ENCODE measurements at places on chromosomes 5 and 9. TPM values are rescaled to one million over a fixed set of nuclear protein-coding genes. Genes with fewer than 3 reads are reported as not detected.

DNA sequence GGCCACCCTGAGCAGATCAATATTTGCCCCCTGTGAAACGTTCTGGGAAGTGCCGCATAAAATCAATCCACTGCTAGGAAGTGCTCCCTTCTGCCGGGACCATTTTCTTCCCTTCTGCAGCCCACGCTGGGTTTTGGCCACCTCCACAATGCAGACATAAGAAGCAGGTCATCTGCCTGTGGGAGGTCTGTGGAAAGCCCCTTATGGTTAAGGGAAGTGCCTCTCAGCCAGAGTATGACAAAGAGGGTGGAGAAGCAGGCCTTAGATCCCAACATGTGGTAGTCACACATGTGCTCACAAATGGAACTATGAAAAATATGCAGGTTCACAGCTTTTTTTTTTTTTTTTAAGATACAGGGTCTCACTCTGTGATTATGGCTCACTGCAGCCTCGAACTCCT is 82.8 kb downstream of the SLC1A3 start:
- no peak for DNase-seq

GRCh38 chr9:93254061-93254481 is 70.1 kb downstream of the WNK2 start:
- no peak for DNase-seq

DNA sequence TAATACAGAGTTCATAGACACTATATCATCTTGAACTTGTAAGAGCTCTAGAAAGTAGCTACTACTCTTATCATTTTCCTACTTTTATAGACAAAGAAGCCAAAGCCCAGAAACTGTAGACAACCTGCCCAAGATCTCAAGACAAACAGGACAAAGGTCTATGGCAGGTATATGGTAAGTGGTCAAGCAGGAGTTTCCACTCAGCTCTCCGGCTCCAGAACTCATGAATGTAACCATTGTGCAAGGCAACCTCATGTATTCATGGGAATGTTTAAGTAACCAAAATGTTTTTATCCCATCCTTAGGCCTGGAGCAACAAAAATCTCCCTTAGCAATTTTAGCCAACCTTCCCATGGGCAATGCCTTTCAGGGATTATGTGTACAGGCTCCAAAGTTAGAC is 163.4 kb upstream of the PUM3 start:
- DNase-seq: no peak

GRCh38 chr5:141412854-141413539 is at the start of gene PCDHGA10:
TSS of gene PCDHGA10 (plus strand) at chr5:141412987. CDS start at chr5:141413176, 189 bp downstream.
- no peak for DNase-seq

GRCh38 chr9:18451406-18451805 is 22.5 kb upstream of the ADAMTSL1 start:
- no peak for DNase-seq

DNA sequence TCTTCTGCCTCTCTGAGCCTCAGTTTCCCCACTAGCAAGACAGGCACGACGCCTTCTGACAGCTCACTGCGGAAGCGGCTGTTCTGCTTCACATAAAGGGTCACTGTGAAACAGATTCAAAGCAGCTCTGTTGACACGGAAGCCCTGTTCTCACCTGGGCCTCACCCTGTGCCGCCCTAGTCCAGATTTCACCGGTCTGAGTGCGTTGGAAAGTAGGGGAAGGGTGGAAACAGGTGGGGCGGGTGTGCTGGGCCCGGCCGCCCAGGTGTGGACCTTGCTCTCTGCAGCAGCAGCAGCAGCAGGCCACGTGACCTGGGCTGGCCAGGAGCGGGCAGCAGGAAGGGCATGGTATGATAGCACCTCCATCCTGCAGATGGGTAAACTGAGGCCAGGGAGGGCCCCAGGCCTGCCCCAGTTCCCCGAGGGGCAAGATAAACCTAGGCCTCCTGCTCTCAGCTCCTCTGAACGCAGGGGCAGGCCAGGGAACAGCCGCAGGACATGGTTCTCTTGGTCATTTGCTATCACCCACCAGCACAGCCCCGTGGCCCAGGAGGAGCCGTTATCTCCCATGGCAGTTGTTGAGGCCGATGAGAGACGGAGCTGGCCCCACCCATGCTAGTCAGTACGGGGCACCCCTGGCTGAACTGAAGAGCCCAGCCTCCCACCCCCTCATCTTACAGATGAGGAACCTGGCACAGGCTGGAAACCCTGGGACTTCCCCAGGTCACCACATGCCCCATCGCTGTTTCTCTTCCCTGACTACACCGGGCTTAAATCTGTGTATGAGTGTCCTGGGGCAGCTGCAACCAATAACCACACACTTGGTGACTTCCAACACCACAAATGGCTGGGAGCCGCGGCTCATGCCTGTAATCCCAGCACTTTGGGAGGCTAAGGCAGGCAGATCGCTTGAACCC is 12.1 kb downstream of the PTGES2 start:
- no peak for DNase-seq

GRCh38 chr9:108093773-108094675 is 604.5 kb upstream of the KLF4 start:
- peak; percentile 50 for DNase-seq

GRCh38 chr9:105281926-105282325 is 37.5 kb downstream of the SLC44A1 start:
- no peak for DNase-seq

DNA sequence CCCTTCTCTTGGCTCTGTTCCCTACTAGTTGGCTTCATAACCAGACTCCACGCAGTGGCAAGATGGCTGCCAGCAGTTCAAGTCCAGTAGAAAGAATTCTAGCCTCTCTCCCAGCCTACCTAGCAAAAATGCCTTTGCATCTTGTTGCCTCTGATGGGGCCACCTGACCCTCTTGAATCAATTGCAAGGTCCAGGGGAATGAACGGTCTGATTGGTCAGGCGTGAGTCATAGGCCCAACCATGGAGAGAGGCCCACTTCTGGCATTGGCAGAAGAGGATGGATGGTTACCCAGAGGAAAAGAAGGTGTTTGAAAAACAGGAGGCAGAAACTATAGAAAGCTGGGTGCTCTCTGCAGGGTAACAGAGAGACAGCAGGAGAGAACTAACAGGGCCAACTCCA is 622.6 kb downstream of the CCDC171 start:
- no peak for DNase-seq

DNA sequence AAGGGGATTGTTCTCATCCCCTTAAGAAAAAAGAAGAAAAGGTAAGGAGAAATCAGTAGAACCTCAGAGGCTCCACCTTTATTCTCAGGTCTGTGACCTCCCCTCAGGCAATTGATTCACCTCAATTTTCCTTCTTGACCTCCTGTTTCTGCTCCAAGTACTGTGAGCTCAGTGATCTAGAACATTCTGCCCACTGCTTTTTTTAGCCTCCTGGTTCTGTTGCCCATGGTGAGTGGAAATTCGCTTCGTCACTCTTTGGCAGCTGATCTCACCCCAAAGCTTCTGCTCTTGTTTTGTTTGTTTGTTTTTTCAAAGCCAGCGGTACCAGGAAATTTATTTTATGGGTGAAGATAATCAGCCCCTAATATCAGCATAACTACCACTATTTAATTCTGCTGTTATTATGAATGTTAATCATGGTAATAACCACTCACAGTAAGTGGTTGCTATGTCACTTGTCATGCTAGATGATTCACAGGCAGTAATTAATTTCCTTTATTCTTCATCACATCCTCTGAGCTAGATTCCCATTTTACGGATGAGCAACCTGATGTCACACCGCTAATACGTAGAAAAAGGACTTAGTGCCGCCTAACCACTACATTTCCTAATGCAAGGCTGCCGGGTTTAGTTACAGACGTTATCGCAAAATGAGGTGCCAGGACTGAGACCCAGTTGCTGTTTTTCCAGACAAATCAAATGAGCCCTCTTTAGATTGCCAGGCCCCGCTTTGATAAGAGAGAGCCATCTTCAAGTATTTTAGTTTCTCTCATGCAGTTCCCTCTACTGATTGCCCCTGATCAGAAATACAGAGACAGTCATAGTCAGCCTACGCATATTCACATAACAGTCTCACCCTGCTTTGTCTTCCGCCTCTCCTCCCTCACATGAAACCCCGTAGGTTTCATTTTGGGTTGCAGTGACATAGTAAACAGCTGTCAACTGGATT is 78.2 kb downstream of the CYFIP2 start:
- no peak for DNase-seq

DNA sequence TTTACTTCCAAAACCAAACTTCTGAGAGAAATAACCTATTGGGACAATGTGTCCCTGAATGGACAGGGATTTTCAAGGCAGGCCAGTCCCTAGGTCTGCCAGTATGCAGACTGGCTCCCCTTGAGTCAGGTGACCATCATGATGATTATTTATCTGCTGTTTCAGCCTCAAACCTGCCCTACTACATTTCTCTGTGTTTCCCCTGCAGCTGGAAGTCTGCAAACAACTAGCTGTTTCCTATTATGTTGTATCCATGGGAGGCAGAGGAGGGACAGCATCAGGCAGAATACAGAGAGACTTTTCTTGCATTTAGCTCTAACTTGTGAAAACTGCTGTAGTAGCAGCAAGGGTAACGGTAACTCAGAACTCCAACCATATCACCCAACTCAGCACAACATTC is 36.2 kb upstream of the IFNK start:
- DNase-seq: no peak

- DNase-seq: no peak
Observed at GRCh38 chr5:175211956-175212756, 231.8 kb downstream of the DRD1 start.

- no peak for DNase-seq
Observed at GRCh38 chr9:127580879-127581475, 31.1 kb upstream of the STXBP1 start.

- no peak for DNase-seq
Observed at GRCh38 chr9:127200106-127200862, 64.3 kb upstream of the GARNL3 start.

GRCh38 chr9:137445930-137446431 is 4.8 kb upstream of the ENTPD8 start:
- no peak for DNase-seq

DNA sequence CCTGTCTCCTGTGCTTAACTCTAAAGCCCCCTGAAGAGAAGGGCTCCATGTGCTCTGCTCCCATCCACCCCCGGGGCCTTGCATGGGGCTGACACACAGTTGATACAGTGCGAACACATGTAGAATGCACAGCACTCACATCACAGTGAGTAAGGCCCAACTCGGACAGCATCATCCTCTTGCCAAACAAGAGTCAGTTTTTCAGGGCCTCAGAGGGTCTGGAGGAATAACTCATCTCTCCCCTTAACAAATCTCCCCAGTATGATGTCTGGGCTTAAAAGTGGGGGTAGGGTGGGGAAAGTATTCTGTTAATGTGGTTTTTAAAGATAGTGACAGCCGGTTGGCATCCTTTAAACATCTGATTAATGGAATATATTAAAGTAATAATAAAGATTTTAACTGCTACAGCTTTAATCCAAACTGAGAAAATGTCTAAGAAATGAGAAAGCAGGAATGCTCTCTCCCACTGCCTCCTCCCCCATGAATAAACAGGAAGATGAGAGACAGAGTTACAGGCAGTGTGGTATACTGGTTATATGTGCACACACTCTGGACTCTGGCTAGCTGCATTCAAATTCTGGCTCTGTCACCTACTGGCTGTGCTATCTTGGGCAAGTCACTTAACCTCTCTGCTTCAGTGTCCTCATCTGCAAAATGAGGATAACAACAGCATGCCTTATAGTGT is 22.5 kb downstream of the APBA1 start:
- no peak for DNase-seq

- DNase-seq: no peak
Observed at GRCh38 chr9:114722081-114722621, 40.2 kb upstream of the TEX48 start.

DNA sequence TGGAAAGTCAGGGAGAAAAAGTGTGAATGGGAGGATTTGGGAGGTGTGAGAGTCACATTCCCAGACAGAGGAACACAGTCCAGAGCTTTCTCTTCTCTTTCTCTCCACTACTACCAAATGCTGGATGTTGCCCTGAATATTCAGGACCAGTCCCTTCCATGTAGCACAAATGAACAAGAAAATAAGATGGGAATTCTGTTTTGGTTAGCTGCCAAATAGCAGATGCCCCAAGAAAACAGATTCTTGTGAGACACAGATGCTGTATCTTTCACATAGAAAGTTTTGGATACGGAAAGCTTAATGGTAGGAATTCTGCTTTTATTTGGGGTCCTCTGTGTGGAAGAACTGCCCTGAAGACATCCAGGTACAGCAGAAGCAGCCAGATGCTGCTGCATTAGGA is 37.8 kb downstream of the PRLR start:
- no peak for DNase-seq

- peak; percentile 27 for DNase-seq
Observed at GRCh38 chr9:83130541-83130940, 67.6 kb upstream of the RASEF start.

- DNase-seq: no peak
Observed at GRCh38 chr5:123965626-123966025, 453.6 kb downstream of the CSNK1G3 start.

DNA sequence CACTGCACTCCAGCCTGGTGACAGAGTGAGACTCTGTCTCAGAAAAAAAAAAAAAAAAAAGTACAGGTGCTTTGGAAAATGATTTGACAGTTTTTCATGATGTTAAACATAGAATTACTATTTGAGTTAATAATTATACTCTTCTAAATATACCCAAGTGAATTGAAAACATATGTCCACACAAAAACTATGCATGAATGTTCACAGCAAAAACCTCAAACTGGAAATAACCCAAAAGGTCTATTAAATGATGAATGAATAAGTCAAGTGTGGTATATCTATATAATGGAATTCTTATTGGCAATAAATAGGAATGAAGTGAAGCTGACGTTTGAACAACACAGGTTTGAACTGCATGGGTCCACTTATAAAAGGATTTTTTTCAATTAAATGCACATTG is 207.2 kb upstream of the DAB2 start:
- no peak for DNase-seq

DNA sequence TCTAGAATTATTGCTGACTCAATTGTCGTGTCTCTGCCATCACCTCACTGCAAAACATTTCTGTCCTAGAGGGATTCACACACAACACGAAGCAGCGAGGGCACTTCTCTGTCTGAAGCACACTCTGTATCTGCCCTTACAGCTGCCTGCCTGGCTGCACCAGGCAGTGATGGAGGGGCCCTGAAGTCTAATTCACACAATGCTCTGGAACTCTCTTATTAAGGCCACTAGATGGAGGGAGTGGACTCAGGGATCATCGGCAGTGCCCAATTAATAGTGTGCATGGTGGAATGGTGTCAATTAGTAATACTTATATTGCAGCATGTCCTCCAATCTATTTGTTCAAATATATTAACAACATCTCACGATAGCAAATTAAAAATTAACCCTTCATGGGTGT is 157.5 kb upstream of the MAP1B start:
- no peak for DNase-seq

DNA sequence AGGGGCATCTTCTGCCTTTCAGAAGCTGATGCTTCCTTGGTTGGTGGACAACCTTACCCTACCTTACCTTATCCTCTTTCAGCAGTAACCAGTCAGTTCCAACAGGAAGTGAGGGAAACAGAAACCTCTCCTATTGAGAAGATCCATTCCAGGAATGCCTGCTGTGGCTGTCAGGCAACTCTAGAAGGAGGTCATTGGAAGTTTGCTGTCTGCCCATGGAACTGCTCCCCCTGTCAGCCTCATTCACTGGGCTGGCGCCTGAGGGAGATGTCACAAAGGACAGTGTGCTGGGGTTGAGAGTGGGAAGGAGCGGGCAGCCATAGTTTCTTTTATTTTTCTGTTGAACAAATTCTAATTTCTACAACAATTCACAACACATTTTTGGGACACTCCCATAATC is 54.7 kb downstream of the IRX1 start:
- no peak for DNase-seq

The OMD gene
- polyA plus RNA-seq: not detected

The ROR2 gene
- 0.53 TPM for polyA plus RNA-seq

The ARHGEF39 gene
- 19.5 TPM for polyA plus RNA-seq

The NRARP gene
- 1.3 TPM for polyA plus RNA-seq

The ZNF300 gene
- polyA plus RNA-seq: 5.5 TPM

The ARAP3 gene
- 5.1 TPM for polyA plus RNA-seq

The WNT8A gene
- not detected for polyA plus RNA-seq

The SMC5 gene
- polyA plus RNA-seq: 18.0 TPM

The FGF18 gene
- 0.18 TPM for polyA plus RNA-seq

The GARIN3 gene
- polyA plus RNA-seq: not detected

The GBA2 gene
- 38.9 TPM for polyA plus RNA-seq

All from A549 (cell line).